Chondrocyte (in vitro differentiated cells): ENCODE measurements at places on chromosomes 4 and X.

- no peak for DNase-seq
Measured at GRCh38 chr4:83062739-83063138, 27.8 kb downstream of the COPS4 start.

- no peak for DNase-seq
Measured at GRCh38 chr4:123559955-123560871, 163.6 kb downstream of the SPRY1 start.

DNA sequence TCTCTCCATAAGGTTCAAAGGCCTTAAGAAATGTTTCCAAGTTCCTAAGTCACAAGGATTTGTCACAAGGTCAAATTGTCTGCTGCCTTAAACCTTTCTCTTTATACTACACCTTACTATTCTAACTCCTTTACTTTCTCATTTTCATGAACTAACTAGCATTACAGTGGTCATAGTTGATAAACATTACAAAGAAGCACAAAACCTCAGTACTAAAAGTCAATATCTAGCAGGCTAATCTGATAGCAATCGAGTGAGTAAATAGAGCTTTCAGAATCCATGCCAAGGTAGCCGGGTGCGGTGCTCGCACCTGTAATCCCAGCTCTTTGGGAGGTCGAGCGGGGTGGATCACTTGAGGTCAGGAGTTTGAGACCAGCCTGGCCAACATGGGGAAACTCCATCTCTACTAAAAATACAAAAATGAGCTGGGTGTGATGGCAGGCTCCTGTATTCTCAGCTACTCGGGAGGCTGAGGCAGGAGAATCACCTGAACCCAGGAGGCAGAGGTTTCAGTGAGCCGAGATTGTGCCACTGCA, 510.0 kb downstream of the GBA3 start:
- DNase-seq = no peak

DNA sequence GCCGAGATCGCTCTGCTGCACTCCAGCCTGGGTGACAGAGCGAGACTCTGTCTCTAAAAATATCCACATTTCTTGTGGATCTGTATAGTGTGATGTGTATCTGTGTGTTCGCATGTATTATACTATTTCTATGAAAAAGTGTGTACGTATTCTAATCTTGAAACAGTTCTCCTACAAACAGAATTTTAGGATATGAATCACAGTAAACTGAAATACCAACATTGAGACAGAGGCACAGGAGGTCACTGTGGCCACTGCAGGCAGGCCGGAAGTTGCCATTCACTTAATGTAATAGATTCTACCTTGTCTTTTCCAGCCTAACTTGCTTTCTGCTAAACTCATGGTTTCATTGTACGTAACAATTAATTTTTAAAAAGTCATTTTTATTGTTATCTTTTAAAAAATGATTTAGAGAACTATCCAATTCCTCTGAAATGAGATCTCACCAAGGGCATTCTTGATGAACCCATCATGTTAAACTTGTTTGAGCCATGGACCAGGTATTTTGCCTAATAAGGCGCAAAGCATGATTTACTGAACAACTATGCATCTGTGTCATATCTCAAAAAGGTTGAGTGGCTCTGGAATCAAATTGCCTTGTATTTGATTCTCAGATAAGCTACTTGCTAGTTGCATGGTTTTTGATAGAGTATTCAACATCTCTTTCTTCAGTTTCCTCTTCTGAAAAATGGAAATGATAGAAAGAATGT, 154.9 kb upstream of the GYPA start:
- DNase-seq = no peak

- no peak for DNase-seq
Measured at GRCh38 chr4:128379860-128380259, 92.2 kb upstream of the PGRMC2 start.

DNA sequence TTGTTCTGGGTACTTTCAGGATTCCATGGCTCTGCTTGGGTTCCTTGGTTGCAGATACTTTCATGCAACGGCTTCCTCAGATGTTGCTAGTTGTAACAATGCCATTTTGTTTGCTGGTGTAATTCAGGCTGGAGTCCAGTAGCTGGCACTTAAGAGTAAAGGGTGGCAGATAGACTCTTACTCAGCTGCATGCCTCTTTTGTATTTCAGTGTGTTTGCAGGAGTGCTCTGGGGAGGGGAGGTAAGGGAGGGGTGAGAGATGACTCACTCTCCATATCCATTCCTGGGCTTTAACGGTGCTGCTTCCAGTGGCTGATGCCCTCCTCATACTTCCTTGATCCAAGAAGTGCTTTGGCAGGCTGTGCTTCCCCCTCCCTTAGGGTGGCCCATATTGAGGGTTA, 155.2 kb downstream of the ZNF330 start:
- DNase-seq = no peak

DNA sequence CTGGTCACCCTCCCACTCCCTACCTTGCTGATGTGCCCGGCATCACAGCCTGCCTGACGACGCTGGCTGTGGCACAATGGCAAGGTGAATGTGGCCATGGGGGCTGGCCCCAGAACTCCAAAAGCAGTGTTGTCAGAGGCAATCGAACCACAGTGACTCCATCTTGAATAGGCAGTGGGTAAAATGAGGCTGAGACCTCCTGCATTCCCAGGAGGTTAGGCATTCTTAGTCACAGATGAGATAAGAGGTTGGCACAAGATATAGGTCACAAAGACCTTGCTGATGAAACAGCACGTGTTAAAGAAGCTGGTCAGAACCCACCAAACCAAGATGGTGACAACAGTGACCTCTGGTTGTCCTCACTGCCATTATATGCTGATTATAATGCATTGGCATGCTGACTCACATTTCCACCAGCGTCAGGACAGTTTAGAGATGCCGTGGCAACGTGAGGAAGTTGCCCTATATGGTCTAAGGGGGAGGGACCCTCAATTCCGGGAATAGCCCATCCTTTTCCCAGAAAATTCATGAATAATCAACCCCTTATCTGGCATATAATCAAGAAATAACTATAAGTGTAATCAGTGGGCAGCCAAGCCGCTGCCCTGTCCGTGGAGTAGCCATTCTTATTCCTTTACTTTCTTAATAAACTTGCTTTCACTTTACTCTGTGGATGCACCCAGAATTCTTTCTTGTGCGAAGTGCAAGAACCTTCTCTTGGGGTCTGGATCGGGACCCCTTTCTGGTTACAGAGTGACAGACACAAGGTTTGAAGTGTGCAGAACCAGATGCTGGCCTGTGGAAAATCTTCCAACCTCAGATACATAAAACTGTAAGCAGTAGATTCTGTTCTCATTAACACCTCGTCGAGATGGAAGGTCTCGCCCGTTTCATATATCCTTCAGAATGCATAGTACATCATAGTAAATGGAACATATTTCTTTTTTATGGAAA, 26.8 kb upstream of the CLDN24 start:
- no peak for DNase-seq

DNA sequence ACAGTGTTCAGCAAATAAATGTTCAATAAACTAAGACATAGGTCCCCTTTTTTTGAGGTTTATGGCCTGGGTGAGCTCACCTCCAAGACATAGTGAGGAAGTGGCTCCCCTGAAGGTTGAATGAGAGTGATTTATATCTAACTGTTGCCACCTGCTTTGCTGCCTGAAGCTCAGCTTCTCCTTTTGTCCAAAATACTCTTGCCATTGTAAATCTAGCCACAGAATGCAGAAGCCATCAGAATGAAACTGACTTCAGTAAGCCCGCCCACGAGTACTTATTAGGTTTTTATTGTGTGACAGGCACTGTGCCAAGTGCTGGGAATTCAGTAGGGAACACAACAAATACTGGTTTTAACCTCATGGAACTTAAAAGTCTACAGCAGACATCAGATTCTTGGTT, 18.0 kb downstream of the SPINK2 start:
- DNase-seq = no peak

DNA sequence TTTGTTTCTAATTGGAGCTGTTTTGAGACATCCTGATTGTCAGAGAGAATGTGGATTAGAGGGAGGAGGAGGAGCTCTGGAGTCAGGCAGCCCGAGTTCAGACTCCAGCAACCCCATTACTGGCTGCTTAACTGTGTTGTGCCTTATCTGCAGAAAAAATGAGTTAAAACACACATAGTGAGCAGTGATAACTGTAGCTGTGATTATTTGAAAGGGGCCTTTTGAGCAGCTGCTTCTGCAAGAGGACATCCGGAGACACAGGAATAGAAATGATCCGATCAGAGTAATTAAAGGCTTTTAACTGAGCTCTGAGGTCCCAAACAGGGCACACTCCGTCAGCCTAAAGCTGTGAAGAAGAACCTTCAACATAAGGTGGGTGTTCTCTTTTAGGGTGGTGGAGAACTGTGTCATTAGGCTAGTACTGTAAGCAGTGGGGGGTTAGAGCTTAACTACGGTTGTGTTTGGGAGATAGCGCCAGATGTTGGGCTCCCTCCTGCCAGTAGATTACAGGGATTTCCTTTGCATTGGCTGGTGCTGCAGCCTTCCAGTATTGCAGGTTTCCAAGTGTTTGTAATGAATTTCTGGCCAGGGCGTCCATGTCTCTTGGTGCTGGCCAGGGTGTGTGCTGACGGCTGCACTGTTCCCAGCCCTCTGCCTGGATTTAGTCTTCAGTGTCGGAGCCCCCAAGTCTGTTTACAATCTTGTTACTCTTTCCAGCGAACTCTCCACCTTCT, 24.3 kb downstream of the ADD1 start:
- no peak for DNase-seq

GRCh38 chr4:147638942-147639341, 21.7 kb downstream of the TMEM184C start:
- no peak for DNase-seq

DNA sequence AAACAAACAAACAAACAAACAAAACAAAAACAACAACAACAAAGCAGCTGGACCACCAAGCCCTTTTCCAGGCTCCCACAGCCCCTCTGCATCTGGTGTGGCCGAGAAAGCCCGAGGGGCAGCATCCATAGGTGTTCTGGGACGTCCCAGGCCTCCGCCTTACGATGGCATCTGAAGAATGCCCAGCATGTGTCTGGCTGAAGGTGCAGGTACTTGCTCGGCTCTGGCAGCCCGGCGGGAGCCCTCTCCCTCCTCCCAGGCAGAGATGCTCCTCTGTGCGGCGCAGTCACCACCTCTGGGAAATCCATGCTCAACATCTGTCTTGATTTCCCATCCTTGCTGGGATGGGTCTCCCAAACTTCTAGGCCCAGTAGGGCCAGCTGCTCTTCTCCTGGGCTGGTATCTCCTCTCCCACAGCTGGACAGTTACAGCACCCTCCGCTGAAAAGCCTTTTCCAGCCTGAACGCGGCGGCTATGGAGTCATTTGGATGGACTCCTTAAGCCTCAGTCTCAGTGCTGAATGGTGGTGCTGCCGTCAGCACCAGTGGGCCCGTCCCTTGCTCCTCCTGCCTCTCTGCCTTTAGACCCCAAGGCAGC, 4.3 kb downstream of the PSAPL1 start:
- DNase-seq = peak; percentile 64

DNA sequence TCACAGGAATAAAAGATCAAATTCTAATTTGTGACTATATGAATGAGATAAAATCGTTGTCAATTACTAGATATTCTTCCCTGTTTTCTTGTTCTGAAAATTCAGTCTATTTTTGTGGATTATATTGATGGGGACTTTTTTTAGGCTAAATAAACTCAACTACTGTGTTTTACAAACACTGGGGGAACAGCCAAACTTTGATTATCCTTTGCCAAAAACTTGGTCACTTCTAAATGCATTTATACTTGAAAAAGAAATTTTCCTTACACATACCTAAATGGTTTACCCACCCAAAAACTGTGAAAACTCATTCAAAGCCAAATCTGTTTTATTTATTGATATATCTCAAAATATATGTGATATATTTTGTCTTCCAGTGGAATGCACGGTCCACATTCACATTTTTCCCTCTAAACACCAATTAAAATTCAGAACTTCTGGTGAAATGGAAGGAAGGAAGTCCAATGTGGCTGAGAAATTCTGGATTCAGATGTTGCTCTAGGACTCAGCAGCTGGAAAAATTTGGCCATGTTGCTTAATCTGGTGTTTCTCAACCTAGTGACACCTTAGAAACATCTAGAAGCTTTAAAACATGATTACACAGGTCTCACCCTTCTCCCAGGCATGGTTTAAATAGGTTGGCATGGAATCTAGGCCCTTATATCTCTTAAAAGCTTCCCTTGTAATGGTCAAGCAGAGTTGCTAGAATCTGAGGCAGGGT, 28.6 kb upstream of the ARHGAP24 start:
- no peak for DNase-seq

DNA sequence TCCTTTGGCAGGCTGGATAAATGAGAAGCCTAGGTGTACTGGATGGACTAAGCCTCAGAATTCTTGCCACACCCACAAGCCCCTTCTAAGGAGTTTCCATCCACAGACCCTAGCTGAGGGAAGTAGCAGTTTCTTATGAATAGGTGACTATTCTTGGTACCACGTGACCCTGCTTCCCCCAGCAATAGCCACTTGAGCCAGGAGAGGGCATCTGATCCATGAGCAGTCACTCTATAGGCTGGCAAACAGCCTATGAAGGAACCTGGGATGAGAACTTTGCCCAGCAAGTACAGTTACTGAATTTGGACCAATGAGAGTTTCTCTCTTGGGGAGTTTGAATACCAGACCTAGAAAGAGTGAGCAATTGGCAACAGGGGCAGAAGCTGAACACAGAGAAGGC, 84.0 kb downstream of the RTL9 start:
- DNase-seq = no peak

GRCh38 chr4:78218260-78218659, 161.1 kb downstream of the FRAS1 start:
- no peak for DNase-seq

DNA sequence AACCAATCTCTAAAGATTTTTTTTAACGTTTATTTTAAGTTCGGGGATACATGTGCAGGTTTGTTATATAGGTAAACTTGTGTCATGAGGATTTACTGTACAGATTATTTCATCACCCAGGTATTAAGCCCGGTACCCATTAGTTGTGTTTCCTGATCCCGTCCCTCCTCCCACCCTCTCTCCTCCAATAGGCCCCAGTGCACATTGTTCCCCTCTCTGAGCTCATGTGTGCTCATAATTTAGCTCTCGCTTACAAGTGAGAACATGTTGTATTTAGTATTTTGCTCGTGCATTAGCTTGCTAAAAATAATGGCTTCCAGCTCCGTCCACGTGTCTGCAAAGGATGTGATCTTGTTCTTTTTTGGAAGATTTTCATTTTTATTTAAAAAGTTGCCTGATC, 2309.4 kb upstream of the AGA start:
- DNase-seq = no peak

GRCh38 chr4:69760455-69760854, at the start of gene SULT1B1:
SULT1B1 (minus strand) TSS chr4:69760620; CDS start chr4:69755217, 5,403 bp downstream.
- DNase-seq = no peak

DNA sequence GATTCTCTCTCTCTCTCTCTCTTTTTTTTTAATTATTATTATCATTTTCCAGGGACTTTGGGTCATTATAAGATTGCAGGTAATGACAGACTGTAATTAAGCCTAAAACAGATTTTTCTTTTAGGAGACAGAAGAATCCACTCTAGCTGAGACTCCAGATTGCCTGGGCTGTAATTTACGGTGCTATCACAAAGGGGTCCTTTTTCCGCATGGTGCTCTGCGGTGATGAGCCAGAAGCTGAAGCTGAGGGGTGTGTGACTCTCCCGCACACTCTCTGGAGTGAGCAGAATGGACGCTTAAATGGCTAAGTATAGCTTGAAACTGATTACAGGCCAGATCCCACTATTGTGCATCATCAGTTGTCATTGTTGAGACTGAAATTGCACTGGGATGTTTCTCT, 50.0 kb downstream of the LGI2 start:
- no peak for DNase-seq
